ENCODE measurements at places on chromosomes 4 and X.

DNA sequence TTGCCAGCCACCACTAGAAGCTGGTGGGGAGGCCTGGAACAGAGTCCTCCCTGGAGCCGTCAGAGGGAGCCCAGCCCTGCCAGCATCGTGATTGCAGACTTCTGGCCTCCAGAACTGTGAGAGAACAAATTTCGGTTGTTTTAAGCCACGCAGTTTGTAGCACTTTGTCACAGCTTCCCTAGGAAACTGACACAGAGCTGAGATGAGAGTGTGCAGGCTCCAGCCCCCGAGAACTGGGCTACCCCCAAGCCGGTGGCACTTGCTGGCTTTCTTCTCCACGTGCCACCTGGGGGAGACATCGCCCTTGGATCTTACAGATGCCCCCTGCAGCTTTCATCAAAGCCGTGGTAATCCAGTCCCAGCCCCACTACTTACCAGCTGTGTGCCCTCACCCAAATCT lies 83.7 kb downstream of the PPP2R2C start:
- no peak for DNase-seq

- peak; percentile 60 for DNase-seq
Observed at GRCh38 chr4:88158489-88159228, at the start of gene ABCG2. Gene ABCG2, minus strand, starts transcription at chr4:88158639. Its CDS starts 18,644 bp downstream, at chr4:88139995.

DNA sequence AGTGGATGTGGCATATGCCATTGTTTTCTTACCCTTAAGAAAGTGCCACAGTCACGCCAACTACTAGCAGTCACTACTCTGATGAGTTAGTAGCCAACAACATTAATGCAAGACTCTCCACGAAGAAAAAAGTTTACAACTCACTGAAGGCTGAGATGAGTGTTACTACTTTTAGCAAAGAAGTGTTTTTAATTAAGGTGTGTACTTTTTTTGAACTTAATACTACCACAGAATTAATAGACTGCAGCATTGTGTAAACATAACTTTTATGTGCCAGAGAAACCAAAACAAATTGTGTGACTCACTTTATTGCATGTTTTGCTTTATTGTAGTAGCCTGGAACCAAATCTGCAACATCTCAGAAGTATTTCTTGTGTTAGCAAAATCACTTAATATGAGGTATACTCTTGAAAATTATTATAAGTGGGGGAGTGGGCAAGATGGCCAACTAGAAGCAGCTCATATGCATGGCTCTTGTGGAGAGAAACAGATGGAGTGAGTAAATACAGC lies 2.2 kb upstream of the UGT2B4 start:
- DNase-seq = no peak

DNA sequence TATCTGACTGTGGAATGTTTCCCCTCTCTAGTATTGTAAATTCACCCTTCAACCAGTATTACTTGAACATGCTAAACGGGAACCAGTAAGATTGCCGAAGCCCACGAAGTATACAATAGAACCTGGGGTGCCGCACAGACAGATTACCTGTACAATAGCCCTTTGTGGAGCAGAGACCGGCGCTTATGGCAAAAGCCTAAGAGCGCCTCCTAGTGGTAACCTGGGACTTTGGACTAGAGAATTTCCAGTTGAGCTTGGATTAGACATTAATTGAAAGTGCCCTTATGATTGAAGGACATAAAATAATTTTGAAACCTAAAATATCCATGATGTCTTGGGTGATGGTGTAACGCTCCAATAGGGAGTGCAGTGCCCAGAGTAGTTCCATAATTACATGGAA lies 14.1 kb downstream of the ZNF157 start:
- DNase-seq = peak; percentile 75

DNA sequence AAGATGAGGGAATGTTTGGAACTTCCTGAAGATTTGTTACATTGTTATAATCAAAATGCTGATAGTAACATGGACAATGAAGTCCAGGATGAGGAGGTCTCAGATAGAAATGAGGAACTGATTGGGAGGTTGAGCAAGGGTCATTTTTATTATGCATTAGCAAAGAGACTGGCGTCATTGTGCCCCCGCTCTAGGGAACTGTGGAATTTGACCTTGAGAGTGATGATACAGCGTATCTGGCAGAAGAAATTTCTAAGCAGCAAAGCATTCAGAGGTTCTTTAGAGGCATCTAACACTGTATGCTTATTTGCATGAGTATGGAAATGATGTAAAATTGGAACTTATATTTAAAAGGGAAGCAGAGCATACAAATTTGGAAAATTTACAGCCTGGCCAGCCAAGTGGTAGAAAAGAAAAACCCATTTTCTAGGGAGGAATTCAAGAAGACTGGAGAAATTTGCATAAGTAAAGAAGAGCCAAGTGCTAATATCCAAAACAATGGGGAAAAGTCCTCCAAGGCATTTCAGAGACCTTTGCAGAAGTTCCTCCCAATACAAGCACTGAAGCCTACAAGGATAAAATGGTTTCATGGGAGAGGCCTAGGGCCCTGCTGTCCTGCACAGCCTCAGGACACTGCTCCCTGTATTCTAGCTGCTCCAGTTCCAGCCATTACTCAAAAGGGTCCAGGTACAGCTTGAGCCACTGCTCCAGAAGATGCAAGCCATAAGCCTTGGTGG lies 483.0 kb upstream of the NDST4 start:
- DNase-seq = no peak

GRCh38 chr4:138488533-138488932 lies 246.4 kb upstream of the SLC7A11 start:
- no peak for DNase-seq
